ENCODE measurements at places on chromosomes 12 and 14.

GRCh38 chr14:64217834-64218233 lies 76.3 kb downstream of the ESR2 start:
- no peak overlapping the region for H3K27ac ChIP-seq
- peaks cover 16% of the 10 kb centered on the region for H3K4me1 ChIP-seq
- DNase-seq = no peak
- H3K4me3 ChIP-seq = no peak overlapping the region

- no peak for DNase-seq
- H3K4me3 ChIP-seq = no peak overlapping the region
- no peaks in the 10 kb centered on the region for H3K4me1 ChIP-seq
- no peaks in the 10 kb centered on the region for H3K27me3 ChIP-seq
- no peaks in the 10 kb centered on the region for H3K36me3 ChIP-seq
Measured at GRCh38 chr12:3303410-3304136, 187.4 kb upstream of the PRMT8 start.

DNA sequence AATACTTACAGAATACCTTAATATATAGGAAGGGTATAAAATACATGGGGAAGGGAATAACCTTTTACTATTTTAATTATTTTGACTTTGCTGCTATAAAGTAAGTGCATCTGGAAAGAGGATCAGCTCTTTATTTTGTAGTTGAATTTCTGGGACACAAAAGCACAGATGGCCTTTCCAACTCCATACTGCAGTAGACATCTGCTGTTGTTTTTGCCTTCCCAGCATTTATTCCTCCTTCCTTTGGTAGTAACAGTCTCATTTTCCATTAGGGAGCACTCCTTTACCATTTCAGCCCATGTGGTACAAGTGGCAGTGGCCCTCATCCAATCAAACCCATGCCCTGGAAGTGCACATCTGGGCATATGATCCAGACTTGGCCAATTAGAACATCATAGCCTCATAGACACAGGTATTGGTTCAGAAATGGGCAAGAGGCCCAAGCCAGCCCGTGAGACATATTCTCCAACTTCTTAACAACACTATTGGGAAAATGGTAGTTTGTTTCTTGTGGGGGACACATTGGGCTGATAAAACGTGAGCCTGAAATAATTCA lies 64.8 kb upstream of the YARS2 start:
- H3K4me1 ChIP-seq = no peaks in the 10 kb centered on the region
- H3K36me3 ChIP-seq = no peaks in the 10 kb centered on the region
- no peak overlapping the region for H3K27ac ChIP-seq

DNA sequence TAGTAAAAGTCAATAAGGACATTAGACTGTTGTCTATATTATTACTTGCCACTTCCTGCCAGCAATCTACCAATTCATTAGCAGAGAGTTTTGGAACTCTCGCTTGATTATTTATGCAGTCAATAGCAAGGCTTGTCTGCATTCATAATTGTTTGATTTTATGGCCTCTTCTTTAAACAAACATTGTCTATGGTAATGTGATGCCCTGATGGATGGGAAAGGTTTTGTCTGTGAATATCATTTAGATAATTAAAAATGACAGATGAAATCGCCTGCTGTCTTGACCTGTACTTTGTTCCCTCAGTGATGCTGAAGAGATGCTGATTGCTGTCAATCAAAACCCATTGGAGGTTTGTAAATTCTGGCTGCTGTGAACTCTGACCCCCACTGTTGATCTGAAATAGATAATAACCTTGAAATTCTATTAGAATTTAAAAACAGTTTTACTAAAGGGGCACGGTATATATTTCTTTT lies 455.3 kb downstream of the NPAS3 start:
- no peak overlapping the region for H3K27ac ChIP-seq
- no peaks in the 10 kb centered on the region for H3K36me3 ChIP-seq
- H3K4me3 ChIP-seq = no peak overlapping the region
- no peaks in the 10 kb centered on the region for H3K27me3 ChIP-seq
- DNase-seq = no peak

DNA sequence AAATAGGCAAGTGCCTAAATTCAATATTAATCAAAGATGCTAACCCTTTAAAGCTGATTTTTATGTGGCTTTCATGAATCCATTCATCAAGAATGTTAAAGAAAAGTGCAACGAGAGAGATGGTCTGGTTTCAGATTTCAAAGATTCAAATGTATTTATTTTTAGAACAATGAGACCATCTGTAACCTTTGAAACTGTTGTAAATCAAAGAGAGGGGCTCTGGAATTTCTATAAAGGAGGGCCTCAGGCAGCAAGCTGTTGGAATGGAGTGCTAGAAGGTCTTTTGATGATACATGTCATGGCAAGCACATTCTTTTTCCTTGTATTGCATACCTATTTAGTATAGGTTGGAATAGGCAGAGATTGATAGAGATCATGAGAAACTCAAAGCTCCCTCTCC lies 433.0 kb downstream of the LRIG3 start:
- no peak overlapping the region for H3K27ac ChIP-seq
- no peaks in the 10 kb centered on the region for H3K27me3 ChIP-seq
- no peaks in the 10 kb centered on the region for H3K4me1 ChIP-seq

All from adrenal gland (tissue), 19 donors.